Left lung (tissue), 14 donors: ENCODE measurements at places on chromosomes 5 and 9. TPM values are rescaled to one million over a fixed set of nuclear protein-coding genes. Genes with fewer than 3 reads are reported as not detected.

Gene PKD2L2
- 0.43 TPM for polyA plus RNA-seq

Gene DBH
- 2.1 TPM for polyA plus RNA-seq

Gene STOM
- 129 TPM for polyA plus RNA-seq

Gene GPR151
- polyA plus RNA-seq, result not detected

Gene SOX30
- polyA plus RNA-seq, result 0.35 TPM

Gene CDH9
- 0.09 TPM for polyA plus RNA-seq

Gene MAP1B
- 22.6 TPM for polyA plus RNA-seq
